NCI-H187 (cell line): ENCODE measurements at places on chromosomes 7 and 10.

DNA sequence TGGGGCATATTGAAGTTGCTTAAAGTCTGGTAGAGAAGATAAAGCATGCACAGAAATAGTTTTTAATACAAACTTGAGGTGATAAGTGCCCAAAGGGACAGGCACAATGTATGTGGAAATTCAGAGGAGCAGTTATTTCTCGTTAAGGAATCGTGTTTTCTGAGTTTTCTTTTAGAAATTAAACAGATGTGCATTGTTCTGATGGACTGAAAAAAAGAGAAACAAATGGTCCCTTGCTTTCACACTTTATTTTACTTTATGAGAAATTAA lies 45.6 kb downstream of the CNNM2 start:
- DNase-seq = no peak

GRCh38 chr7:92754919-92755581 lies 81.3 kb downstream of the CDK6 start:
- DNase-seq = no peak

GRCh38 chr10:116627386-116627933 lies 6.7 kb downstream of the PNLIPRP2 start:
- no peak for DNase-seq

DNA sequence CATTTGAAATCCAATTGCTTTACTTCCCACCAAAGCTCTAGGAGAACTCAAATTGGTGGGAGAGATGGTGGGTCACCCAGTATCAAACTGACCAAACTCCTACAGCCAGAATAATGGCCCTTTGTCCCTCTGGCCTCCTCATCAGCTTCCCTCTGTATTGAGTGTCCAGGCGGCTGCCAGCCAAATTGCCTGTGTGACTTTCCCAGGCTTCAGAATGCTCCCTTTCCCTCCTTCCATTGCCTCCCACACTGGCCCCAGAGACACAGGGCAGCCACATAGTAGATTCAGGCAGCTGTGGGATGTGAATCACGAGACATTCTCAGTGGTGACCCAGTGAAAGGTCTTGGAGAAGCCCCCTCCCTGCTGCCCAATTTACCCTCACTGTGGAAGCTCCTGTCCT lies 12.7 kb upstream of the VDAC2 start:
- no peak for DNase-seq

DNA sequence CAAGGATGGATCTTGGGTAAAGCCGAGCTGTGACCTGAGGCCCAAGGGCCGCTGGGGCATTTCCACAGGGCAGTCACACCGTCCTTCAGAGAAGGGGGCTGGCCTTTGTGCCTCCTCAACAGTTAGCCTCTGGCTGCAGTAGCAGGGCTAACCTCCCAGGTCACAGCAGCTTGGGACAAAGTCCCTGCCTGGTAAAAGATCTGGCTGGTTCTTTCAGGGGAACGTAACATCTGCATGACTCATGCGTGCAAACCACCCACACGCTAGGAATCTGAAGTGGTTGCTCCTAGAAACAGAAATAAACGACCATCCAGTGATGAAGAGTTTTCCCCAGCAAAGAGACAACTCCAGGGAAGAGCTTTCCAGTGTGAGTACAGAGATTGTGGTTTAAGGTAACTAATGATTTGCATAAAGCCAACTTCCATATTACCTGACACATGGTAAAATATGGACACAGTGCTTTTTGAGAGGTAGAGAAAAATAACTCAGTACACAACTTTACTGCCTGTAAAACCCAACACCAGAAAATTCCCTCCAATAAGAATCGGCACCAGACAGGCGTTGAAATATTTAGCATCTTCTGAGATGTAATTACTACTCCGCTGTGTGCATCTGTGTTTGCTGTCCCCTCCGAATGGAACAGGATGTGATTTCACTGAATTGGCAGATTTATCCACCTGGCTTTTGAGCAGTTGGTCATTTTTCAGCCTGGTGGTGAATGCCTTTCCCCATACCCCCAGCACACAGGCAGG lies 84.9 kb upstream of the ADRB1 start:
- peak; percentile 16 for DNase-seq

DNA sequence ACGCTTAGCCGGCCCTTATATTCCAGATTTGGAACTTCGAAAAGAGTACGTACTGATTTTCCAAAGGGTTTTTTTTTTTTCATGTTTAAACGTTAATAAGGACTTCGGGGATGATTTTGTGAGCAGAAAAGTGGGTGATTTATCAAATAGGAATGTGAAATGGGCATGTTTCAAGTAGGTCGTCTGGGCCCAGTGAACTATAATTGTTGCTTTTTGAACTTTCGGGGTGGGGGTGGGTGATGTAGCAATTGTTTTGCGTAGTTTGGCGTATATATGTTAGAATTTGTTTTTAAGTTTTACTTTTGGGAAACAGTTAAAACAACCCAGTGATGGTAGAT lies 299 bp upstream of the PBLD start:
- no peak for DNase-seq

DNA sequence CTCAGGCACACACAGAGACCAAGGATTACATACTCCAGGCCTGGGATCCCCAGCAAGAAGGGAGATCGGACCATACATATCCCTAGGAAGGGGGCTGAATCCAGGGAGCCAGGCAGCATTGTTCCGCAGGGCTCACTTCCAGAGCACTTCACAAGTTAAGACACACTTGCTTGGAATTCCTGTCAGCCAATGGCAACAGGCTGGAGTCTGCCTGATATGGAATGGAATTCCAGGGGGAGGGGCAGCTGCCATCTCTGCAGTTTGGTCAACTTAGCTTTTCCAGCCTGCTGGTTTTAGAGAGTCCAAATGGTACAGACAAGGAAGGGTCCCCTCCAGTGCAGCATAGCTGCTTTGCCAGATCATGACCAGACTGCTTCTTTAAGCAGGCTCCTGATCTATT lies 290.0 kb upstream of the GLI3 start:
- DNase-seq = no peak

DNA sequence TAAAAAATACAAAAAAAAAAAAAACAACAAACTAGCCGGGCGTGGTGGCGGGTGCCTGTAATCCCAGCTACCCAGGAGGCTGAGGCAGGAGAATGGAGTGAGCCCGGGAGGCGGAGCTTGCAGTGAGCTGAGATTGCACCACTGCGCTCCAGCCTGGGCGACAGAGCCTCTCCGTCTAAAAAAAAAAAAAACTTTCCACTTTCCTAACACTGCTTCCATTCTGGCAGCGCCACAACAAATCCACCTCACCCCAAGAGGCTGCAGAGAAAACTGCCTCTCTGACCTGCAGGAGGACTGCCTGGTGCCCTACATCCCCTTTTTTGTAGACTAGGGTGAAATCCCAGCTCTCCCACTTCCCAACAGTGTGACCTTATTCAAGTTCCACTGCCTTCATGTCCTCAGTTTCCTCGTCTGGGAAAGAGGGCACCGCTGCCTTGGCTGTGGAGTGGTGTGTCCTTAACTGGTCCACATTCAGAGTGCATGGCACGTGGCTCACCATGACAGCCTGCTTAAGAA lies 2.6 kb upstream of the MBL2 start:
- DNase-seq = no peak

DNA sequence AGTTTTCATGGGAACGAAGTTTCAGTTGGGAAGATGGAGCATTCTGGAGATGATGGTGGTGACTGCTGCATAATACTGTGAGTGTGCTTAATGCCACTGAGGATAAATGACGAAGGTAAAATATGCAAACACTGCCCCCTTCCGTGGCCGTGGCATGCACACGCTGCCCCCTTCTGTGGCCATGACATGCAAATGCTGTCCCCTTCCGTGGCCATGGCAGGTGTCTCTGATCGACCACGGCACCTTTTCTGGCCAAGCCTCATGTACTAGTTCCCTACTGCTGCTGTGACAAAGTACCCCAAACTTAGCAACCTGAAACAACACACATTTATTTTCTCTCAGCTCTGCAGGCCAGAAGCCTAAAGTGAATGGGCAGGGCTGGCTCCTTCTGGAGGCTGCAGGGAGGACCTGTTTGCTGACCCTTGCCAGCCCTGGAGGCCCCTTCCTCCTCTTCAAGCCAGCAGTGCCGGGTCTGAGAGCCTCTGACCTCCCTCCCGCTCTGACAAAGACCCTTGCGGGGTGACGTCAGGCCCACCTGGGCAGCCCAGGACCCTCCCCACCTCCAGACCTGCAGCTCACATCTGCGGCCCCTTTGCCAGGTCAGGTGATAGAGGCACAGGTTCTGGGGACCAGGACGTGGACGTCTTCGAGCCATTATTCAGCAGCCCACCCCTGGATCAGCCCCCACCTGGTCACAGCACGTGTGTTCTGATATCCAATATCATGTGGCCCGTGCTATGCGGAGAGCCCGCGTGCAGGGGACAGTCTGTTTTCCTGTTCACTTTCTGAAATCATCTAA lies 82.0 kb downstream of the MICALL2 start:
- DNase-seq = no peak

DNA sequence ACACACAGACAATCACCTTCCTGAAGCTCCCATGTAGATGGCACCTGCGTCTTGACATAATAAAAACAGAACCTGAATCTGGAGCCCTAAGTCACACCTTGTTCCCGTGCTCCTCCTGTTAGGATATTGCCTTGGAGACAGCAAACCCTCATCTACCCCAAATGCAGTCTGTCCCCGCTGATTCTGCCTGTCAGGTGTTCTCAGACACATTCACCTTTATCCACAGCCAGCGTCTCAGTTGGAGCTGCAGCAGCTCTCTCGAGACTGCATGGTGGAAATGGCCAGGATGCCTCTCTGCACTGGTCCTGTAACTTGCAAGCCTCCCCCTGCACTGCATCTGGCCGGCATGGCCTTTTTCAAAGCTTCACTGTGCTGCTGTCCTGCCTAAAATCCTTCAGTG lies 218.0 kb upstream of the ZNF32 start:
- DNase-seq = no peak

GRCh38 chr10:35916791-35917190 lies 274.7 kb upstream of the FZD8 start:
- no peak for DNase-seq

- no peak for DNase-seq
Measured at GRCh38 chr10:62894156-62894555, 78.0 kb upstream of the EGR2 start.

GRCh38 chr7:26850193-26850651 lies 14.2 kb downstream of the SKAP2 start:
- DNase-seq = no peak

GRCh38 chr7:111477462-111478225 lies 84.6 kb downstream of the IMMP2L start:
- DNase-seq = no peak

GRCh38 chr7:64581926-64582894 lies 19.3 kb upstream of the ZNF680 start:
- DNase-seq = no peak

DNA sequence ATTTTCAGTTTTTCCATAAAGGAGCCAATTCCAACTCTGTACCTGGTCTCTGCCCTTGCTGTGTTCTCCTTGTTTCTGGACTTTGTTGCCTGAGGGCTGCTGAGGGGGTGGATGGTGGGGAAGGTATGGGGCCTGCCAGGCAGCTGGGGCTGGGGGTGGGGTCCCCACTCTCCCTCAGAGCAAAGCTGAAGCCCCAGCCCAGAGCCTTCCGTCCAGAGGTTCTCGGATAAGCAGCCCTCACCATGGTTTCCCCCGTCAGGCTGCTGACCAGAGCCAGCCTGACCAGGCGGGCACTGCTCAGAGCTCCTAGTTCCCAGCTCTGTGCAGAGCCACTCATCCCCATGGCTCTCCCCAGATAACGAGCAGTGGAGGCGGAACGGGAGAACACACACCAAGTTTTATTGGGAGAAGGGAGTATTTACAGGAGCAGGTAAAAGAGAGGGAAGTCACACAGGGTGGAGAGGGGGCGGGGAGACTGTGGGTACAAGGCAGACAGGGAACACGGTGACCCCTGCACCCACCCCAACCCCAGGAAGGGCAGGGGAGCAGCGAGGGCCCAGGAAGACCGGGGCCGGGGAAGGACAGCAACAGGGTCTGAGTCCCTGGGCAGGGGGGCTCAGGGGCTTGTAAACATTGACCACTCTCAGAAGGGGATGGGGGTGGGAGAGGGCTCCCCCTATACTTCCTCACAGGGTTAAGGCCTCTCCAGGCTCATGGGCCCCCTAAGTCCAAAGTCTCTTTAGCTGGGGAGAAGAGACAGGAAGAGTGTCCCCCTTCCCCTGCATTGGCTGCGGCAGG lies 5.8 kb downstream of the GNB2 start:
- DNase-seq = no peak

DNA sequence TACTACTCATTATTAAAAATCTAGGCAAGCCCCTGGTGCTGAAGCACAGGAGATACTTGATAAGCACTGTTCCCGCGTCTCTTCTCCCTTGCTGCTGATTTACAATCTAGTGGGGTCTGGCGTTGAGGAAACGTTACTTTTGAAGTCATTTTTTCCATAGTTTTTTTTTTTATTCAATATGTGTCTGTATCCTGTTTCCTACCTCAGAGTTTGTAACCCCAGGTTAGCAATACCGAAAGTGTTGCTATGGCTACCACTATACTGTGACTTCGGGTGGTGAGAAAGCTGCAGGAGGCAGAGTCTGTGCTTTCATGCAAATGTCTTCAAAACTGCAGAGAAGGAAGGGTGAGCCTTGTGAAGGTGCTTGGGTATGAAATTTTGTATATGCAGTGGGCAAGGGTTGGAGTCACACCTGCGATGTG lies 458.8 kb upstream of the GHITM start:
- no peak for DNase-seq

GRCh38 chr10:5895804-5896203 lies 5.8 kb downstream of the FBH1 start:
- DNase-seq = no peak

DNA sequence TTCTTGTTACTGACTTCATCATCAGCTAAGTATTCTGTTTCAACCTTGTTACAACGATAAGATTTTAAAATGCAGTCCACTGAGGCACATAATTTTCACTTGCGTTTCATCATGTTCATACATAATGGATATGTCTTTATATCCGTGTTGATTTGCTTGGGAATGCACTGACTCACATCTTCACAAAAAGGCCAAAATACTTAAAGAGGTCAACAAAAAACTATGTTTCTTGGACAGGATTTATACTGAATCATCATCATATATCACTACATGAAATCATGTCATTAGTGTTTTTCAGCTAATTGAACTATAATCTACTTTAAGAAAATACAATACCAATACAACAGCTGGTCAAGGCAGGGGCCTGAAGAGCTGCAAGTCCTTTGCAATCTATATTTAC lies 324.5 kb upstream of the KLF6 start:
- DNase-seq = no peak

GRCh38 chr10:102538811-102539210 lies 35.0 kb downstream of the SUFU start:
- DNase-seq = no peak

DNA sequence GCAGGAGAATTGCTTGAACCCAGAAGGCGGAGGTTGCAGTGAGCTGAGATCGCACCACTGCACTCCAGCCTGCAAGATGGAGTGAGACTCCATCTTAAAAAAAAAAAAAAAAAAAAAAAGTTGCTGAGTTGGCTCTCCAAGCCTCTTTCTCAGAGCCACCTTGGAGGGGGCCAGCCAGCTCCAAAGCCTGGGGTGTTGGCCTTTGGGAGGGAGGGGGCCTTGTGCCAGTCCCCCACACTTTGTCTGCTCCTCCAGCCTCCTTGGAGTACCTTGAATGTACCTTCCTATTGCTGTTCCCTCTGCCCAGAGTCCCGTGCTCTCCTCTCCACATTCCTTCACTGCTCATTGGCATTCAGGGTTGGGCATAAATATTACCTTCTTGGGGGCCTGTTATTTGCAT lies 62.4 kb downstream of the GRK5 start:
- DNase-seq = no peak
